AG09309 (cell line): ENCODE measurements at places on chromosomes 2 and 18.

- DNase-seq = no peak
Observed at GRCh38 chr18:68791801-68792200, 6.1 kb upstream of the CCDC102B start.

GRCh38 chr2:199488772-199489400 is 31.1 kb upstream of the SATB2 start:
- DNase-seq = no peak

GRCh38 chr2:200585730-200586643 is at the start of gene AOX1:
TSS of gene AOX1 (plus strand) at chr2:200586014. CDS start at chr2:200586109, 95 bp downstream.
- DNase-seq = no peak

- no peak for DNase-seq
Observed at GRCh38 chr2:1729242-1729641, 15.1 kb downstream of the PXDN start.

GRCh38 chr2:47221039-47221438 is 65.9 kb upstream of the STPG4 start:
- DNase-seq = no peak

GRCh38 chr2:26724784-26725520 is 32.4 kb downstream of the KCNK3 start:
- DNase-seq = no peak

DNA sequence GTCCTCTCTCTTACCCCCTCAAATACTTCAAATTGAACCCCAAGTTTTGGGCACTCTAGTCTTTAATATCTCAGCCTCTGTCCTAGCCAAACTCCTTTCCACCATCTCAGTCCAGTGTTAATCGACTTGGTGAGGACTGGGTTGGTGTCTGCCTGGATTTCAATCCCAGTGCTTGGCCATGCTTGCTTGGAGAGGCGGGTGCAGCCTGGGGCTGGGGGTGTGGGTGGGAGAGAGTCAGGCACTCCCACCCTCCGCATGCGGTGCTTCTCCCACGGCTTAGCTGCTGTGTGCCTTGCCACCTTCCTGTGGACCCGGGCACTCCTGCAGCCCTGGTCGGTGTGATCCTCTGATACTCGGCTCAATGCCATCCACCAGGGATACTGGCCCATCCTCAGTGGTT is 220.8 kb upstream of the HDAC4 start:
- DNase-seq = no peak

GRCh38 chr2:195318440-195319111 is 338.4 kb upstream of the SLC39A10 start:
- no peak for DNase-seq

GRCh38 chr2:234478121-234478858 is 18.6 kb downstream of the ARL4C start:
- DNase-seq = no peak

GRCh38 chr2:110790907-110791306 is 58.5 kb downstream of the ACOXL start:
- no peak for DNase-seq

DNA sequence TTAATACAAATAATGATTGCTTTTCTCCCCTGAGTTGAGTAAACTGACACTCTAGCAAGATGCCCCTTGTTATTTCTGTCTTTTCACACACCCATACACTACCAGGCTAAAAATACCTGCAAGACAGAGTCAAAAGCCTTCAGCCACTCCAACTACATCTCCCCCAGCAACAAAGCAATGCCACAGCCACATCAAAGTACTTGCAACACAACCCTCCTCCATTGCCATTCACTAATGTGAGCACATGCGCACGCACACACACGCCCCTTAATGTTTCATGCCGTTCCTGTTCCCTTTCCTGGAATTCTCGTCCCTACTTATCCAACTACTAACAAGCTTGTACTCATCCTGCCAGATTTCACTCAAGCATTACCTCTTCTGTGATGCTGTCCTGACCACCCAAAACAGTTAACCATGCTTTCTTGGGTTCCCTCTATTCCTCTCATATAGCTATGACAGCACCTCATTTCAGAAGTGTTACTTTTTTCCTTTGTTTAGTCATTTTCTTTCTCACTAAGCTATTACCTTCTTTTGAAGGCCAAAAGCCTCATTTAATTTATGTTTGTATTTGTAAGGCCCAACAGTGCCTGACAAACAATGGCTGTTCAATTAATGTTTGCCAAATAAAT is 29.6 kb downstream of the SLC25A12 start:
- DNase-seq = no peak

GRCh38 chr2:232022718-232023117 is 61.2 kb downstream of the DIS3L2 start:
- DNase-seq = no peak

- DNase-seq = no peak
Observed at GRCh38 chr2:193583638-193584400, 1389.1 kb upstream of the TMEFF2 start.

DNA sequence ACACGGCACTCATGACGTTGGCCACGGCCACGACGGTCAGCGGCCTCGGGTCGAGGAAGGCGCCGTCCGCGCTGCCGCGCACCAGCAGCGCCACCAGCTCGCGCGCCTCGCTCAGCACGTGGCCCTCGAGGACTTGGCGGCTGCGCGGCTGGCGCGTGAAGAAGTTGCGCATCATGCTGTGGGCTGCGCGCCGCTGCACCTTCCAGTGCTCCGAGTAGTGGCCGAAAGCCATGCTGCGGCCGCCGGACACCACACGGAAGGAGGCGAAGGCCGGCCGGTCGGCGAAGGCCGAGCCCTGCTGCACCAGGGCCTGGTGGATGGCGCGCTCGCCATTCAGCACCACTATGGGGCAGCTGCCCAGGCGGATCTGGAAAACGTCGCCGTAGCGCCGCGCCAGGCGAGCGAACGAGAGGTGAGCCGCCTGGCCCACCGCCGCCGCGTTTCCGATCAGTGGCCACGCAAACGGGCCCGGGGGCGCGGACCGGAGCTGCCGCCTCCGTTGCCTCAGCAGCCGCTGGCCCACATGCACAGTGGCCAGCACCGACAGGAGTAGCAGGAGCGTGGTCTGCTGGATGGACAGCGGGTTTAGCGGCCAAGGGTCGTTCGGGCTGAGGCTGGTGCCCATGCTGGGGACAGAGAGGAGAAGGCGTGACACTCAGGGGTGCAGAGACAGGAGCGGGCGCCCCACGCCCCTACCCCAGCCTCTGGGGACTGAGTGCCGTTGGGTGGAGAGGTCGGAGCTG is 1.0 kb downstream of the CYP1B1 start:
- no peak for DNase-seq

DNA sequence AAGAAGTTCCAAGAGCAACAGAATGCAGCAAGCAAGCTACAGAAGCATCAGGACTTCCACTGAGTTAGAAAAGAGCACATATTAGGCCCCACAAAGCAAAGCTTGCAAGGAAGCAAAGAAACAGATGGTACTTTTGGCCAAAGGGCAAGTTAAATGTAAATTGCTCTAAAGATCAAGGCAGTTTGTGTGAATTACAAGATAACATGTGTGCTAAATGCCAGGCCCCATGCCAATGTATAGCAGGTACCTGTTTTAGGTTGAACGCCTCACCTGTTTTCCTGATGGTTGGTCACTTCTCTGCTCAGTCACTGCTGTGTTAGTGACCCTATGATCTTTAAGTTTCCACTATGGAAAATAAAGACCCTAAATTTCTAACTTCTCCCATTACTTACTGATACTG is 606.5 kb upstream of the GYPC start:
- no peak for DNase-seq

DNA sequence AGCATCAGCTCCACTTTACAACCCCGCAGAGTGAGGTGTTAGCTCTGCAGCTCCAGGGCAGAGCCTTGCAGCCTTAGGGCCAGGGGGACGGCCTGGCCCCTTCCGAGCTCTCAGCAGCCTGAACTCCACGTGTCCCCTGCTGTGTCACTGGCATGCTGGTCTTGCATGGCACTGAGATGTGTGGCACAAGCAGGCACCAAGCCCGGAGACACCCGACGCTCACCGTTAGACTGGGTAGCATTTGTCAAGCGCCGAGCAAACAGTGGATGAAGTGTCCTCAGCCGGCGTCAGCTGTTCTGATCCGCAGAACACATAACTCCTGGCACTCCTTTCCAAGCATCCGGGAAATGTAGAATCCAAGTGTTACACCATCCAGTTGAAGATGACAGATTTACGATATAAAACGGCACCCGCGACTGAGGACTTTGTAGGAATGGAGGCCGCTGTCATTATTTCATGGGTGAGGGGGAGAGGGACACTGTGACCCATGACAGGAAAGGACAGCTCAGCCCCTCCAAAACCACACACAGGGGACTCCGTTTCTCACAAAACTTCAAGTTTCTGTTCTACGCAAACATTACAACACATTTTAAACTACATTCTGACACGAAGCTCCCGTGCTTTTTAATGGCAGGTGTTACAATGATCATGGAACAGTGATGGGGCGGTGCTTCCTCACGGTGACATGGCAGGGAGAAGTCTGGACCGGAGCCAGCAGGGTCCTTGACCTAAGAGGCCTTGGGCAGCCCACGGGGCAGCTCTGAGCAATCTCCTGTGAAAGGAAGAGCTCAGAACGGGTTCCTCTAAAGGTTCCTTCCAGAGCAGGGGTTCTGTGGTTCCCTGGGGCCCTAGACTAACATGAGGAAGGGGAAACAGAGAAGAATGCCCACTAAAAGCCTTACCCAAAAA is 89.4 kb downstream of the HDAC4 start:
- no peak for DNase-seq

DNA sequence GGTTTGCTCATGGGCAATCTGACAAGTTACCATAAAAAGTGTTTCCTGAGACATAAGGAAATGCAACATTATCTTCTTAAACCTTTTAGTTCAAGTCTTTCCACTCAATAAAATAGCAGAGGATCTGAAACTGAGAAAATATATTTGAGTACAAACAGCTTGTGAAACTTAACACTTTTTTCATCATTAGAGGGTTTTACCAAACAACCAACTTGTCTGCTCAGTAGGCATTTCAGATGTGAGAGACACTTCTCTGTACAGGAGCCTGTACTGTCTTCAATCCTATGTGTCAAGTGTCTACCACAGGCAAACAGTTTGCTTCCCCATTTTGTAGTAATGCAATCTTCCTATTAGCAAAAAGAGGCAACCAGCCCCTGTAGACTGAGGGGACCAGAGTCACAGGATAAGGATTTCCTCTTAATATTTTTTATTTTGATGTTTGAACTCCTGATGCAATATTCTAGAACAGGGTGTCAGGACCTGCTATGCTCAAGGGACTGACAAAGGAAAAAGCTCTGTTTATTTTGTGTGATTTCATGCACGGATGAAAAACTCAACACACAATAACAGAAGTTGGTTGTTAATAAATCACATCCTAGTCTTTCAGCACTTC is 159.1 kb upstream of the LHCGR start:
- no peak for DNase-seq

DNA sequence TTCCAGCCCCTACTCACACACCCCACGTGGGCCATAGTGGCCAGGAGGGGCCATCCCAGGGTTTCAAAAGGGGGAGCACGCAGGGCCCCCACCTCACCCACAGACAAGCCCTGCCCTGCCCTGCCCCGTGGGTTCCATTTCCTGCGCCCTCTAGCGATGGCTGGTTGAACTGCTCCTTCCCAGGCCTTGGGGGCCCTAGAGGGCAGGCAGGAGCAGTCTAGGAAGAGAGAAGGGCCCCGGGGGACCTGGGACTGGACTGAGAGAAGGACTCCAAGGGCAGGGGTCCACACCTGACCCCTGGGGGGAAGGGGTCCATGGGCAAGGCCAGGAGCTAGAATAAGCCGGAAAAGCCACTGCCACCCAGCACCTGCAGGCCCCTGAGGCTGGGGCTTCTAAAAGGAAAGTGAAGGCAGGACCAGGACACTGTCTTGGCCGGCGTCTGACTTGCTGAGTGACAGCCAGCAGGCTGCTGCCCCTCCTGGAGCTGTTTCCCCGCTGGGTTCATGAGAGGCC is 10.1 kb downstream of the CYP26B1 start:
- DNase-seq = no peak

DNA sequence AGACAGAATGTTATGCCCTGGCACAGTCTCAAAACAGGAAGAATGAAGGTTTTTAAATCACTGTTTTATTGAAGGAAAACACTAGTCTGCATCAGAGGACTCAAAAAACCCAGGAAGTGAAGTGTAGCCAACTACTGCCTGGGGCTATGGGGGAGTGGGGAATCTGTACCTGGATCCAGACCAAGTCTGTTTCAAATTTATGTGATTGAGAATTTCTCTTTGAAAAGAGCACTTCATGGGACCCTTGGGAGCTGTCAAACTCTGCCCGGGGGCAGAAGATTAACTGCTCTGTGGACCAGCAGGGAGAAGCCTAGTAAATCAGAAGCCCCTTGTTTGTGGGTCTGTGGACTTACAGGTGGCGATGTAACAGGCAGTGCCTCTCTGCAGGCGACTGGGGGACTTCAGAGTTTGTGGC is 45.3 kb upstream of the TANC1 start:
- DNase-seq = no peak

DNA sequence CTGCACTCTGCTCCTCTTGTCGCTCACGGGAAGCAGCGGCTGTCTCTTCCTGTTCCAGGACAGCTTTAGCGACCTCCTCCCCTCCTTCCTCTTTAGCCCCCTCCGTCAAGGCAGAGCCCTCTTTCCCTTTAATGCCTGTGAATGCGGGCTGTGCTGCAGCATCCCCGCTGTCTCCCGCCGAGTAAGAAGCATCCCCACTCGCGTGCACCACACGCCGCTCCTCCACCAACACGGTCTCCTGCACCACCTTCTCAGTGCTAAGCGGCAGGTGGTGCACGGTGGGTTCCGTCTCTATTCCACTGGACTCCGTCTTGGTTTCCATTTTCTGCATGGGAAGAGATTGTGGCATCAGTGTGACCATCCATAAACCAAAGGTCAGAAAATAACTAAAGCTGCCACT is 101.6 kb upstream of the ZBTB14 start:
- DNase-seq = no peak

- no peak for DNase-seq
Observed at GRCh38 chr2:231597014-231597611, 4.4 kb downstream of the TEX44 start.

- no peak for DNase-seq
Observed at GRCh38 chr18:23204589-23205235, 69.4 kb downstream of the CABLES1 start.

DNA sequence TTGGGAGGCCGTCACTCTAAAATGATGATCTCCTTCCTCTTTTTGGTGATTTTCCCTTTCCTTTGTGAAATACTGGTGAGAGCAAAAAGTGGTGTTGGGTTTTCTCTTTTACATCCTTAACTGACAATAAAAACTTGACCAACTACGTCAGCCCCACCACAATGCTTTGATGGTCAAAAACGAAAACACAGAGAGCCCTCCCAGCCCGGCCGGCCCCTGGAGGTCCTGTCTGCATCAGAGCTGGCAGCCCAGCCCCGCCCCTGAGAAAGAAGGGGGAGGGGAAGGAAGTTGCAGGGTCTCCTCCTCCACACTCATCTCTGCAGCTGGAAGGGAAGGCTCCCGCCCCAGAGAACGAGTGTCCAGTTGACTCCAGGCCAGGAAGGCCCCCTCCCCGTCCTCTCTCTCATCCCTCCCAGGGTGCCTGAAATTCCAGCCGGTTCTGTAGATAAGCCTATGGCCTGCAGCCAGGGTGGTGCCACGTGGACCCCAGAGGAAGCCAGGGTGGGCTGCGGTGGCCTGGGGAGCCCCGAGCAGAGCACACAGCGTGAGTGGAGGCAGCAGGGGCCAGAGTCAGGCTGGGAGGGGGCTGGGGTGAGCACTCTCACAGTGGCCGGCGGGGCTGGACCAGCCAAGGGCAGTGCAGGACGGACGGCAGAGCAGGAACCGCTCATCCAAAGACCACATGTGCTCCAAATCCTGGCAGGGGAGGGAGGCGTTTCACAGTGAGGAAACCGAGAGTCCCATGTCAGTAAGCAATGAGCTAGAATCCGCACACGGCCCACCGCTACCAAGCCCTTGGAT is 19.8 kb downstream of the BIN1 start:
- DNase-seq = peak; percentile 58
